ENCODE measurements at places on chromosomes 6 and 20.

DNA sequence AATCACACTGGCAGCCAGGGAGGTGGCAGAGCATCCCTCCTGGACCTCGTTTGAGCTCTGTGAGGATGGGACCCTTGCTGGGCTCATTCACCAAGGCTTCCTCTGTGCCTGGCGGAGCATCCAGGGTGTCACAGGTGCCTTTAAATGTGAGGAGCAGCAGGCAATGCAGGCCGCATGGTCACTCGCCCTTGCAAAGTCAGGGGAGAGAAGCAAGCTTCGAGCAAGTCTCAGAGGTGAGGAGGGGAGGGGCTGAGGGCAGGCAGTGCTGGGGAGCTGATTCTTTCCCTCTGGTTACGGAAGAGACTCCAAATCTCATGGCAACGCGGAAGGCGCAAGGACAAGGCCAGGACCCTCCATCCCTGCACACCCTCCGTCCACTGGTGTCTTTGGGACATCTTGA is 182.7 kb upstream of the PMEPA1 start:
- DNase-seq: no peak

- no peak for DNase-seq
Observed at GRCh38 chr20:36819659-36820058, 46.1 kb upstream of the DSN1 start.

- no peak for DNase-seq
Observed at GRCh38 chr20:33604991-33605370, 57.1 kb upstream of the C20orf144 start.

GRCh38 chr6:26398555-26398954 is 3.5 kb upstream of the BTN3A1 start:
- no peak for DNase-seq

- DNase-seq: no peak
Observed at GRCh38 chr6:144534180-144534579, 249.0 kb downstream of the UTRN start.

DNA sequence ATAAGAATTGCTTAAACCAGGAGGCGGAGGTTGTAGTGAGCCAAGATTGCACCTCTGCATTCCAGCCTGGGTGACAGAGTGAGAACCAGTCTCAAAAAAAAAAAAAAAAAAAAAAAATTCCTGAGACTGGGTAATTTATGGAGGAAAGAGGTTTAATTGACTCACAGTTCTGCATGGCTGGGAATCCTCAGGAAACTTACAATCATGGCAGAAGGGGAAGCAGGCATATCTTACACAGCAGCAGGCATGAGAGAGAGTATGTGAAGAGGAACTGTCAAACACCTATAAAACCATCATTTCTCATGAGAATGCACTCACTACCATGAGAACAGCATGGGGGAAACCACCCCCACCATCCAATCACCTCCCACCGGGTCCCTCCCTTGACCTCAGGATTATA is 1.8 kb upstream of the FKBP1A start:
- no peak for DNase-seq
